ENCODE measurements at places on chromosomes 2 and 18.

DNA sequence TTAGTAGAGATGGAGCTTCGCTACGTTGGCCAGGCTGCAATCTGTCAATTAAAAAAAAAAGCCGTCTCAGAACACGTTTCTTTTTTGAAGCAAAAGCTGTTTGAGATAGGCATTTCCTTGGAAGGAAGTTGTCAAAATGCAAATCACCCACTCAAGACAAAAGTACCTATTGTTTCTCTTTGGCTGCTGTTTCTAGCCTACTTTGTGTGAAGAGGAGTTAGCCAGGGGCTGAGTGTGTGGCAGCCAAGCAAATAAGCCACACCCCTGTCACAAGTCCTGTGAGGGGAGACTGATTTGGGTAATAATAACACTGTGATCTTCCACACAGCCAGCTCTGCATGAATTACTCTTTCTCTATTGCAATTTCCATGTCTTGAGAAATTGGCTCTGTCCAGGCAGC lies 47.4 kb upstream of the CDCA7 start:
- H3K27ac ChIP-seq = no peak overlapping the region
- no peaks in the 10 kb centered on the region for H3K4me1 ChIP-seq
- no peak for DNase-seq
- no peak overlapping the region for H3K4me3 ChIP-seq

- H3K4me1 ChIP-seq = no peaks in the 10 kb centered on the region
- no peak overlapping the region for H3K27ac ChIP-seq
- no peak overlapping the region for H3K4me3 ChIP-seq
- DNase-seq = no peak
These were observed 190.2 kb upstream of the COPS8 start for GRCh38 chr2:236895497-236895896.

- no peaks in the 10 kb centered on the region for H3K4me1 ChIP-seq
- no peak overlapping the region for H3K27ac ChIP-seq
- DNase-seq = peak; percentile 33
- H3K27me3 ChIP-seq = no peaks in the 10 kb centered on the region
These were observed 51.1 kb downstream of the PAPOLG start for GRCh38 chr2:60806988-60807681.

GRCh38 chr2:107621186-107622165 lies 205.2 kb upstream of the RGPD4 start:
- H3K27me3 ChIP-seq = no peaks in the 10 kb centered on the region
- H3K4me1 ChIP-seq = no peaks in the 10 kb centered on the region
- DNase-seq = no peak
- H3K36me3 ChIP-seq = no peaks in the 10 kb centered on the region
- H3K27ac ChIP-seq = no peak overlapping the region

- no peaks in the 10 kb centered on the region for H3K4me1 ChIP-seq
- DNase-seq = no peak
- H3K36me3 ChIP-seq = peaks cover 4% of the 10 kb centered on the region
- H3K4me3 ChIP-seq = no peak overlapping the region
These were observed 74.9 kb downstream of the GPD2 start for GRCh38 chr2:156511122-156511521.

DNA sequence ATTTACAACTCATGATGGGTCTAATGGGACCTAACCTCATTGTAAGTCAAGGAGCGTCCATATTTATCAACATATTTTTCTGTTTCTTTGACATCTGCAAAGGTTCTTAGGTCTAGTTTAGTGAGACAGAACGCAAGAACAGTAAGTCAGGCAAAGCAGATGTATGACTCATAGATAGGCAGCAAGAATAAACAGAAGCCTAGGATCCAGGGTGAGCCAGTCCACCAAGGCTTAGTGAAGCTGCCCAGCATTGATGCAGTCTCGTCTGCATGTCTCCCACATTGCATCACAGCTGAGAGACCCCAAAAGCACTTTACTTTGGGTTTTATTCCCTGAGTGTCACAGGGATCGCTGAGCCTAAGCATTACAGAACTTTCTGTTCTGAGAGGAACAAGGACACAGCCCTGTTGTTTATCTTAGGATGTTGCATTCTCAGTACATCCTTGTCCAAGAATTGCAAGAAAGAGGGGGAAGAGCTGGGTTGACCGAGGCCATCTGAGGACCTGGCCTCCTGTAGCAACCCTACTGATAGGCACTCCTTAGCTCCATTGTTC lies 29.6 kb upstream of the TMEM177 start:
- H3K36me3 ChIP-seq = no peaks in the 10 kb centered on the region
- no peaks in the 10 kb centered on the region for H3K27me3 ChIP-seq
- H3K4me1 ChIP-seq = no peaks in the 10 kb centered on the region
- no peak for DNase-seq
- H3K27ac ChIP-seq = no peak overlapping the region

- H3K27me3 ChIP-seq = no peaks in the 10 kb centered on the region
- no peak overlapping the region for H3K27ac ChIP-seq
- no peak overlapping the region for H3K4me3 ChIP-seq
- H3K36me3 ChIP-seq = no peaks in the 10 kb centered on the region
- H3K4me1 ChIP-seq = no peaks in the 10 kb centered on the region
- no peak for DNase-seq
These were observed 18.4 kb downstream of the KCNG2 start for GRCh38 chr18:79816092-79816491.

GRCh38 chr2:24513281-24514071 lies 22.4 kb downstream of the NCOA1 start:
- H3K27me3 ChIP-seq = no peaks in the 10 kb centered on the region
- no peak overlapping the region for H3K4me3 ChIP-seq
- DNase-seq = peak; percentile 46

- peak; percentile 72 for DNase-seq
- no peak overlapping the region for H3K27ac ChIP-seq
- H3K4me3 ChIP-seq = no peak overlapping the region
- H3K4me1 ChIP-seq = no peaks in the 10 kb centered on the region
- no peaks in the 10 kb centered on the region for H3K36me3 ChIP-seq
- no peaks in the 10 kb centered on the region for H3K27me3 ChIP-seq
These were observed 84.6 kb upstream of the CAB39 start for GRCh38 chr2:230627806-230628724.

DNA sequence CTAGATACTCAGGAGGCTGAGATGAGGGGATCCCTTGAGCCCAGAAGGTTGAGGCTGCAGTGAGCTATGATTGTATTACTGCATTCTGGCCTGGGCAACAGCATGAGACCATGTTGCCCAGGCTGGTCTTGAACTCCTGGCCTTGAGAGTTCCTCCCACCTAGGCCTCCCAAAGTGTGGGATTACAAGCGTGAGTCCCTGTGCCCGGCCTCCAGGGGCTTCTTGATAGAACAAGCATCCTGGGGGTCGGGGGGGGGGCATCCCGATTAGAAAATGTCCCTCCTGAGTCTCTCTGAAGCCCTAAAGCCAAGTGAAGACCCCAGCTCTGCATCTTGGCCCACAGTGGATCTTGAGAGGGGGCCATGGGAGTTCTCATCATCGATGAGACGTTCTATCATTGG lies 22.3 kb upstream of the EFHD1 start:
- no peak overlapping the region for H3K27ac ChIP-seq
- DNase-seq = no peak
- H3K27me3 ChIP-seq = no peaks in the 10 kb centered on the region
- H3K36me3 ChIP-seq = no peaks in the 10 kb centered on the region

GRCh38 chr2:239689410-239689809 lies 288.6 kb upstream of the HDAC4 start:
- H3K27me3 ChIP-seq = no peaks in the 10 kb centered on the region
- no peak for DNase-seq
- peaks cover 2% of the 10 kb centered on the region for H3K4me1 ChIP-seq
- H3K36me3 ChIP-seq = no peaks in the 10 kb centered on the region

GRCh38 chr2:126510356-126510755 lies 145.6 kb upstream of the GYPC start:
- H3K4me3 ChIP-seq = no peak overlapping the region
- no peaks in the 10 kb centered on the region for H3K4me1 ChIP-seq
- no peak overlapping the region for H3K27ac ChIP-seq
- no peak for DNase-seq
- no peaks in the 10 kb centered on the region for H3K36me3 ChIP-seq
- H3K27me3 ChIP-seq = no peaks in the 10 kb centered on the region

DNA sequence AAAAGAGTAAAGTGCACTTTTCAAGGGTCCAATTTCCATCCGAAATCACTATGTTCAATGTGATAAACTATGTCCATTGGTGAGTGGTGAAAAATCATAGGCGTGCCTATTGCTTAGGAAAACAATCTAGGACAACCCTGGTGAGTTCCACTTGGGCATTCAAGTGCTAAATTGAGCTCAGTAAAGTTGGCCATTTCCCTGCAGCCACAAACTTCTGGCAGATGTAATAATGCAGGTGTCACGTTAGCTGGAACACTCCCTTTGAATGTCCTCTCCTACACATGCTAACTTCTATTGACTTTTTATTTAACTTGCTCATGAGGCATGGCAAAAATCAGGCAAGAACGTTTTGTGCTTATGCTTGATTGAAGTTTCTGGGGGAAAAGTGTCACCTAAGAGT lies 67.1 kb downstream of the CPS1 start:
- H3K36me3 ChIP-seq = no peaks in the 10 kb centered on the region
- H3K4me3 ChIP-seq = no peak overlapping the region
- H3K27ac ChIP-seq = no peak overlapping the region
- no peaks in the 10 kb centered on the region for H3K27me3 ChIP-seq
- no peak for DNase-seq

DNA sequence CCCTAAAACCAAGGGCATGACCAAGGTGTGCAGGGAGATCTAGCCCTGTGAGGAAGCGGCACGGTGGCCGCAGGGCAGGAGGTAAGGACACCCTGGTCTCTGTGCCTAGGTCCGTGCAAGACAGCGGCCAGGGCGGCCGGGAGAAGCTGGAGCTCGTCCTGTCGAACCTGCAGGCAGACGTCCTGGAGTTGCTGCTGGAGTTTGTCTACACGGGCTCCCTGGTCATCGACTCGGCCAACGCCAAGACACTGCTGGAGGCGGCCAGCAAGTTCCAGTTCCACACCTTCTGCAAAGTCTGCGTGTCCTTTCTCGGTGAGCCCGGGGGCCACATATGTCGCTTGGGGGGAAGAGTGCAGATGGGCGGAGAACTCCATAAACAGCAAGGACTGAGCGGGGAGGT lies 235.4 kb downstream of the ATAD2B start:
- H3K27ac ChIP-seq = no peak overlapping the region
- no peaks in the 10 kb centered on the region for H3K4me1 ChIP-seq
- DNase-seq = no peak
- H3K27me3 ChIP-seq = no peaks in the 10 kb centered on the region
- no peak overlapping the region for H3K4me3 ChIP-seq

- no peak overlapping the region for H3K27ac ChIP-seq
- no peak for DNase-seq
- no peaks in the 10 kb centered on the region for H3K4me1 ChIP-seq
- H3K36me3 ChIP-seq = no peaks in the 10 kb centered on the region
- no peaks in the 10 kb centered on the region for H3K27me3 ChIP-seq
These were observed 9.6 kb upstream of the MTA3 start for GRCh38 chr2:42558827-42559226.

DNA sequence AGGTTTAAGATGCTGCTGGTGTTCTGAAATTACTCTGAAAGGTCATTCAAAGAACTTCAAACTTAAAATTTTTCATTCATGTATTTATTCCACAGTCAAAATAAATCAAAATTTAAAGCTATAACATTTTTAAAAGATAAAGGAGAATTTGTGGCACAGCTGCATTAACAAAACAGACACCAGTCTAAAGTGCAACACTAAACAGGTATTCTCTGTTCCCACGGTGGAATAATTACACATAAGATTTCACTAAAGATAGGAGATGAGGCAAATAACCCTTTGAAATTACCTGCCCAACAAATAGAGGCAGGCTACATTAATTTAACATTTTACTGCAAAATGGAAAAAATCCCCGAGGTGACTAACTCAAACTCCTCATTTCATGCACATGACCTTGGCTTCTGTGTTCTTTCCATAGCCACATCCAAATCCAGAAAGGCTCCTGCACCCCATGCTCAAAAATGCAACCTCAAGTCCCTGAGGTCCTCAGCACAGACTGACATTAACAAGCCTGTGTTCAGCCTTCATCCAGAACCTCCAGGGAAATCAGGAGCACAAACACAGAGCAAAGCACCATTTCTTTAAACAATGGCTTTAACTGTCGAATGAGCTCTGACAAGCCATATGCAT lies 10.5 kb downstream of the COX7A2L start:
- H3K4me3 ChIP-seq = no peak overlapping the region
- no peaks in the 10 kb centered on the region for H3K4me1 ChIP-seq
- peaks cover 10% of the 10 kb centered on the region for H3K36me3 ChIP-seq
- DNase-seq = no peak
- no peak overlapping the region for H3K27ac ChIP-seq

- H3K4me1 ChIP-seq = no peaks in the 10 kb centered on the region
- no peak overlapping the region for H3K4me3 ChIP-seq
- no peak for DNase-seq
- H3K27me3 ChIP-seq = no peaks in the 10 kb centered on the region
- no peak overlapping the region for H3K27ac ChIP-seq
- no peaks in the 10 kb centered on the region for H3K36me3 ChIP-seq
These were observed 74.6 kb downstream of the COL5A2 start for GRCh38 chr2:189104934-189105333.

- H3K36me3 ChIP-seq = no peaks in the 10 kb centered on the region
- no peak overlapping the region for H3K4me3 ChIP-seq
- H3K27me3 ChIP-seq = no peaks in the 10 kb centered on the region
- no peak for DNase-seq
- no peak overlapping the region for H3K27ac ChIP-seq
- peaks cover 7% of the 10 kb centered on the region for H3K4me1 ChIP-seq
These were observed 103.7 kb downstream of the CCDC85A start for GRCh38 chr2:56287508-56287907.

DNA sequence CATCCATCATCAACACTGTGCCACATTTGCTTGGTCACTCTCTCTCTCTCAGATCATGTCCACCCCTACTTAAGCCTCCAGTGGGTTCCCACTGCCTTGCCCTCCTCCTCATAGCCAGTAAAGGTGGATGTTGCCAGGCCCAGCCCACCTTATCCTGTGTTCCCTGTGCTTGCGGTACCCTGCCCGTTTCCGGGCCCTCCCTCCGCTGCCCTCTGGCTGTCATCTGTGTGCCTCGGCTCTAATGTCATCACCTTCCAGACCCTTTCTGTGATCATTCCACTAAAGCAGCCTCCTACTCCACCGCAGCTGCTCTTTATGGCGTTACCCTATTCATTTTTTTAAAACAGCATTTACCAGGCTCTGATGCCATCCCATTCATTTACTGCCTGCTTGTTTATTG lies 305.7 kb upstream of the SKOR2 start:
- no peak for DNase-seq
- H3K4me1 ChIP-seq = no peaks in the 10 kb centered on the region
- H3K4me3 ChIP-seq = no peak overlapping the region

DNA sequence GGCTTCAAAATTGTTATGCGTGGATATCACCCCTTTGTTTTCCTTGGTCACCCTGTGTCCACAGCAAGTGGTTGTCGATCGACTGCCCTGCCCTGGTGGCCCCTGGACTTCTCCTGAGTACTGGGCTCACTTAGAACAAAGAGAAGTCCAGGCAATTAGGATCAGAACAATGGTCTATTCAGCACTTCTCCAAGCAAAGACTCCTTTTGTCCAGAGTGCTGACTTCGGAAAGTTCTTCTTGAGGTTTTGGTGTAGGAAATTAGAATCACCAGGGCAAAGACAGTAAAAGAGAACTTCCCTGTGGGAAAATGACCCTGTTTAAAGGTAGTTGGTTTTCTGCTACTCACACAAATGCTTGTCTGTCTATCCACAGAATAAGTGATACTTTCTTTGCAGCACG lies 173.9 kb downstream of the FHOD3 start:
- H3K36me3 ChIP-seq = no peaks in the 10 kb centered on the region
- H3K4me3 ChIP-seq = no peak overlapping the region
- DNase-seq = no peak
- no peak overlapping the region for H3K27ac ChIP-seq

Data from lung (tissue), 17 donors.